Colonic mucosa (tissue), 4 donors: ENCODE measurements at places on chromosomes 6 and 20. TPM values are rescaled to one million over a fixed set of nuclear protein-coding genes. Genes with fewer than 3 reads are reported as not detected.
A peak's percentile ranks its signal among the peaks of the same experiment; 100 is the strongest.

GRCh38 chr20:13119583-13119982 lies 101.5 kb upstream of the ISM1 start:
- peak; percentile 47 for DNase-seq

Gene PIGU
- total RNA-seq = 22.3 TPM

DNA sequence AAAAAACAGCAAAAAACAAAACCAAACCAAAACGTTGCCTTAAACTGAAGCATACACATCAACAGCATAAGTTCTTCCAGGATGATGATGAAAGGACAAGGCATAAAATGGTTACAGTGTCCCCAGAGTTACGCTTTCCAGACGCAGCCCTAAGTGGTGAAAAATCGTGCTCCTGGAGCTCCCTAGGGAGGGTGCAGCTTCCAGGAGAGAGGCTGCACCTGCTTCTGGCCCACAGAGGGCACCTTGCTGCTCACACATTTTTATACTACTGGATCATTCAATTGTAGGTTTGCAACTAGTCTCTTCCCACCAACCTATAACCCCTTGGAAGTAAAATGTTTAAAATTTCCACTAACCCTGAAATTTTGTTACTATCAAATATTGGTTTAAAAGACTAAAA lies 115.0 kb downstream of the PRKN start:
- DNase-seq = no peak

DNA sequence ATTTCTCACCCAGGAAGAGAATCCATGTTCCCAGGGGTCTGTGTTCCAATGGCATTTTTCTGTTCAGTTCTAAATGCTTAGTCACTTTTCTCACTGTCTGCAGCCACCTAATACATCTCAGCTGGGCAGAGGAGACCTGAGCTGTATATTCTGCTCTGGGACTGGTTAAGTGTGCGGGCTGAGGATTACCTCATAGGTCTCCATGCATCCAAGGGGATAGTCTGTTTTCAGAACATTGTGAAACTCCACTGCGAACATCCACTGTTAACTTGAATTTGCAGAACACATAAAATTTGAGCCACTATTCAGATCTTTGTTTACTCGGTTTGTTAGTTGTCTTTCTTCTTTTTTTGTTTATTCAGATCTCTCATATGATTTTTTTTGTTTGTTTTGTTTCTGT lies 947.1 kb downstream of the TFAP2A start:
- DNase-seq = no peak

DNA sequence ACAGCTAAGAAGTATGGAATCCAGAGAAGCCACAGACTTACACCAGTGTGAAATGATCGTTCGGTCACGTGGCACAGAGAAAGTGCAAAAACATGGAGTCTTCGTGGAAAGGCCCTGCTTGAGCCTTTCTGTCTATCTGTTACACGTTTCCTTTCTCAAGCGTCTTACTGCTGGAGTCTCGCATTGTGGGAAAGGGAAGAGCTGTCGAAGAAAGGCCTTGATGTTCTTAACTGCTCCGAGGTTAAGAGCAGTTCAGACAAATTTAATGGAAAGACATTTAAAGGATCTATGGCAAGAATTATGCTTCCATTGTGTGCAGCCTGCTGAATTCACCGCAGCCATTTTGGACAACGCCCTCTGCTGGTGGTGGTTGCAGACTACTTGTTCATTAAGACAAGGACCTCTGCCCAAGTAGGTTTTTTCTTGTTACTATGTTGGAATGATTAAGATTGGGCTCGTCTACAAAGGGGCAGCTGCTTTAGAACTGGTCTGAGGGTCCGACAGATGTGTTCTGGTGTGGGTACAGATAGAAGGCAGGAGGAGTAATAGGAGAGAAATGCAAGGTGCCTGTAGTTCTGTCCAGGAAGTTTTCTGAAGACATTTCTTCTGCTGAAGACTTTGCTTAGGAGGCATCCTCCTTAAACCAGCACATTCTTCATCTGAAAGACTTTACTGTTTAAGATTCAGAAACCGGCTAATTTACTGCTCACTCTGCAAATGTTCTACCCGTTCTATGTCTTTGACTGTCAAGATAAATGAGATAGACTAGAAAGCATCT lies 24.7 kb upstream of the CCN6 start:
- DNase-seq = peak; percentile 68

- no peak for DNase-seq
Measured at GRCh38 chr20:58524814-58525213, 9.6 kb upstream of the APCDD1L start.

Gene HLA-DQA1
- total RNA-seq = 8.1 TPM

DNA sequence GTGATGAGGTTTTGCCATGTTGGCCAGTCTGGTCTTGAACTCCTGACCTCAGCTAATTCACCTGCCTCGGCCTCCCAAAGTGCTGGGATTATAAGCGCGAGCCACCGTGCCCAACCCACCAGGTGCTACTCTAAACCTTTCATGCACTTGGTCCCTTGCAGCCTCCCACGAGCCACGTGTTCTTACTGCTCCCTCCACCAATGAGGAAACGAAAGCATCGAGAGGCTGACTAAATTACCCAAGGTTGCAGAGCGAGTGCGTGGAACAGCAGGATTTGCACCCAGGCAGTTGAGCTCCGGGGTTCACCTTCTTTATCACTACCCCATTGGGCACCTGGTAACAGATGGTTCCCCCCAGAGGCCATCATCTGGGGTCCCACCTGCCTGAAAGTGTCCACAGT lies 208.3 kb downstream of the LY86 start:
- DNase-seq = no peak

GRCh38 chr6:55578537-55579363 lies at the start of gene HMGCLL1:
Gene HMGCLL1, minus strand, starts transcription at chr6:55579192. Its CDS starts 137 bp downstream, at chr6:55579055.
- peak; percentile 26 for DNase-seq

Gene ATXN1
- total RNA-seq = 41.9 TPM

Gene CTNNBL1
- 36.6 TPM for total RNA-seq

- DNase-seq = no peak
Measured at GRCh38 chr6:157059781-157060180, 263.5 kb downstream of the TMEM242 start.

- no peak for DNase-seq
Measured at GRCh38 chr20:31488115-31488514, 13.0 kb downstream of the REM1 start.
